ENCODE measurements at places on chromosomes 3 and 15.

DNA sequence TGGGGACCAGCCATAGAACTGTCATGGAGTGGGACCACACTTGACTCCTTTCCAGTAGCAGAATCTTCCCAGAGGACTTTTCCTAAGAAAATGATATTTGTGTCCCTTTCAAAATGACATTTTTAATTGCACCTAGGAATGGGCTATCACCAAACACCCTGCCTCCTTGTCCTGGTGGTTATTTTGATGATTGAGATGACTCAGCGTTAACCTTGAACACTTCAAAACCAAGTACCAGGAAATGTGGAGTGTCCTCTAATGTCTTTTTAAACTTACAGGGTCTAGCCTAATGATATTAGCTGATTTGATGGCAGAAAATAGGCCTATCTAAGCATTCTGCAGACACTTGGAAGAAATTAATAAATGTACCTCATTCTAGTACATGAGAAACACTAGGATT, 90.7 kb downstream of the HHLA2 start:
- DNase-seq, result no peak

DNA sequence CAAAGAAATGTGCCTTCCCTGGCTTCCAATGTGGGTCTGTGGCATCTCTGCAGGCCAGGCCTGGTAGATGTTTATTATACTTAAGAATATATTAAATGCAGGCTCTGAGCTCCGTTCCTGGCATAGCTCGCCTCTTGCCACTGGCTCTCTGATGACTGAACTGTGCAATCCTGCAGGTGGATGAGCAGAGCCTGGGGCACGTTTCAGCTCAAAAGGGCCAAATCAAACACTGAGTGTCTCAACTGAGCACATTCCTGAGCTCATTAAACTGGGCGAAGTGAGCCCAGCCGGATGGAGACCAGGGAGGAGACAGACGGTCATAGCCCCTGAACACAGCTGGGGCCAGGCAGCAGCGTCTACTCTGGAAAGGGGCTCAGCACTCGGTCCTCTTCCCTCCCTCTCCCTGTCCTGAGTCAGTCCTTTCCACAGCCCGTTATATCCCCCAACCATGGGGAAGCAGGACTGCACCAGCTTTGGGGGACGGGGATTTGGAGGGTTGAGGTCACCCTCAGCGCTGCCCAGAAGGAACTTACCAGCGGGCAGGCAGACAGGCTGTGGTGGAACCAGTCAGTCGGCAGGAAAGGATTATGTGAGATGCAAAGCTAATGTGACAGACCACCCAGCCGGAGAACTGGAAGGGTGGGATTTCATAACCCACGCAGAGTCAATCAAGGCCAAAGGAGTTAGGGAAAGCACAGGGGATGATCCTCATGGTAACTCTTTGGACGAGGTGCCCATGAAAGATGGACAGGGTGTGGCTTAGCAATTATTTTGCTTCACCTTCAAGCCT, 77.4 kb upstream of the ANKRD34C start:
- DNase-seq, result no peak

DNA sequence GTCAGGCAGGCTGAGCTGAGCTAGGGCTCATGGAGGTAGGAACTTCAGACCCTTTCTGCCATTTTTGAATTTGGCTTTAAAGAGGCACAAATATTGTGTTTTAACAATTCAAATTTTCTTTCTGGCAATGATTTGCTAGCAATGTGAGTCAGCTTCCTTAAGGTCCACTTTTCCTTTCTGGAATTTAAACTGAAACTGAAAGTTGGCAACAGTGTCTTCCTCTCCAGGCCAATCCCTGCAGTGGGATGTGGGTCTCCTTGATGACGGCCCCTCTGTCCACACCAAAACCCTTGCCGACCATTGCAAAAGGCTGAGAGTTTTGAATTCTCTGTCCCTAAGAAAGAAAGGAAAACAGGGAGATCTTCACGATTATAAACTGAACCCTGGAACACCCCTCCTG, 27.1 kb downstream of the RPSA start:
- no peak for DNase-seq

DNA sequence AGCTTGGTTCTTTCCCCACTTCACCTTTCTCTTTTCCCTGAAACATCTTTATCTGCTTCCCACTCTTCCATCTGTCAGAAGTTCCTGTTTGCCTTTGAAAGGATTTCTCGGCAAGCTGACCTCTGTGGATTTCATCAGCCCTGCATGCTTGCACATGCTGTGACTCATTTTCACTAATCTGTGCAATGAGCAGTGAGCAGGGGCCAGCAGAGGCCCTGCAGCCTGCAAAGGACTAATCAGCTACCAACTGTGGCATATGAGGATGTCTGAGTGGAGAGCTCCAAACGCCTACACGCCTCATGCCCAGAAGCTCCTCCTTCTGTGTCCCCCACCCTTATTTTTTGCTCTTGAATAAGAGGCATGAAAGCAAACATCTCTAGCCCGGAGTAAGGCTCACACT, 333.0 kb upstream of the SEMA6D start:
- peak; percentile 30 for DNase-seq

GRCh38 chr3:54235998-54236397, 113.6 kb downstream of the CACNA2D3 start:
- DNase-seq, result no peak

DNA sequence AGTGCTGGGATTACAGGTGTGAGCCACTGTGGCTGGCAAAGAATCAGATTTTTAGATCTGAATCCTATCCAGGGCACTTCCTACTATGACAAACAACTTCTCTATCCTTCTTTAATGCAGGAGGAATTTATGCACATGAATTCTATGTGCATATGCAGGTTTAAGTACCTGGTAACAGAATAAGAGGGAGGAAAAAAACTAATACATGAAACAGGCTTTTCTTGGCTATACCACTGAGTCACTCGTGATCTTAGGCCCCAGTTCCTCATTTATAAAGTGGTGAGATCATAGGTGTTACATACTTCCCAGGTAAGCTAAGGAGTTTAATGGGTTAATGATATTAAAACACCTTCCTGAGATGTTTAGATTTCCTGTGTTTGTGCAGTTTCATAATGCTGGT, 108.2 kb downstream of the TP63 start:
- no peak for DNase-seq

DNA sequence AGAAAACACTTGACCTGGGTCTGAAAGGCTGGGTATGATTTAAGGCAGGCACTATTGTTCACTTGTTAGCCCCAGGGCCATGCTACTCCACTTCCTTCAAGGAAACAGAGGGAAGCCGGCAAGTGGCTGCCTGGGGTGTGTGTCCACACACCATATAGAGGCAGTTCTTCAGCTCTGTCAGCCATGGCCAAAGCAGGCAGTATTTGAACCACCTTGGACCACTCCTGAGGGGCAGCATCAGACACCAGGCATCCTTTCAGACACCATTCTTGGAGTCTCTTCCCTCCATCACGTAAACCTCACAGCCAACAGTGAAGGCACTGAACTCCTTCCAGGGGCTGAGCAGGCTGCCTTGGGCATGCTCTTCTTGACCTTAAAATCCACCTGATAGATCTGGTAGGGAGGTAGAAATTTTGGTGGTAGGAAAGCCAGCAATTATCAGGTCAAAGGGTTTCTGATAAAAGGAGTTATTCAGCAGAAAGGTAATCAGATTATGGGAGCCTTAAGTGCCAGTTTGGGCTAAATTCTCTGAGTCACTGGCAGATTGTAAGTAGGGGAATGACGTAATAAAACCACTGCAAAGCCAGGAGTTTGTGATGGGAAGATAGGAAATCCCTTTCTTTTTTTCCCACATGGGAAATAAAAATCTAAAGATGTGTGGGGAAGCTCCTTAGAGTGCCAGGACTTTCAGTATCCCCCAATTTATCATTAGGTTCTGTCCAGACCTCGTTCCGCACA, 20.2 kb downstream of the TGFBR2 start:
- no peak for DNase-seq

DNA sequence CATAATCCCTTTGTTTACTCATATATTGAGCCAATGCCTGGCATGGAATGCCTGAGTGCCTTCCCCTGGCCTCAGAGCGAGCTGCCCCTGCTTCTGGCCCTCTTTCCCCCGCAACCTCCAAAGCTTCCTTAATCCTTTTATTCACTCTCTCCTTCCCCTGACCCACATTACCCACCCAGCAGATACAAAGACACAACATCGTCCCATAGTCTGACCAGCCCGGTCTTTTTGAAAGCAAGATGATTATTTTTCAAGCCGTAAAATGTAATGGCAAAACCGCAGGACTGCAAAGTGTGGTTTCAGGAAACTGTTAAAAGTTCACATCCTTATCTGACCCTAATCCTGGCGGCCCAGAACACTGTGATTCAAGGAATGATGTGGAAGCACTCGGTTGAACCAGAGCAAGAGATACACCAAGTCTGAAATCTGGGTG, 78.4 kb upstream of the LRTM1 start:
- no peak for DNase-seq

DNA sequence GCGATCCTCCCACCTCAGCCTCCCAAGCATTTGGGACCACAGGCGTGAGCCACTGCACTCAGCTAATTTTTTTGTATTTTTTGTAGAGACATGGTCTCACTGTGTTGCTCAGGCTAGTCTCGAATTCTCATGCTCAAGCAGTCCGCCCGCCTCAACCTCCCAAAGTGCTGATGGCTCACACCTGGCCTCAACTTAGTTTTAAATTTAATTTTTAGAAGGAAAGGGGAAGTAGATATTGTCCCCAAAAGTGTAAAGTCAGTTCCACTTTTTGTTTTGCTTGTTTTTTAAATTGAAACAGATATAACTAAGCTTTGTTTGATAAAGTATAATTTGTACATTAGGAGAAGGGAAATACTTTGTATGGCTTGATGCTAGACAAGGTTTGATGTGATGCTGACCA, 31.3 kb upstream of the NFKBIZ start:
- no peak for DNase-seq

DNA sequence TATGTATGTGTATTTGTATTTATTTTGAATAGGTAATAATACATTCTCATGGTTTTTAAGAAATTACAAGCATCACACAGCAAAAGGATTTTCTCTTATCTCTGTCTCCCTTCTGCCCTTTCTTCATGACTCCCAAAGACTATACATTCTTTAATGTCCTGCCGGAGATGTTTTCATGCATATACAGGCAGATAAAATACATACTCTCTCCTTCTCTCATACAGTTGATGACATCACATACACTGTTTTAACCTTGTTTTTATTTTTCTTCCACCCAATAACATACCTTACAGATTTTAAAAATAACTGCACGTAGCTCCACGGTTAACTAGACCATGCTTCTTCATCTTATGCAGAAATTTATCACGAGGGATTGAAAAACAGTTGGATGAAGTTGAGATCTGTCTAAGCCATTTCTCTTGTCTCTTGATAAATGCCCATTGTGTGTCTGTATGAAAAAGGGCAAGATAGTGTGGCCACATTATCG, 249.8 kb downstream of the EDEM1 start:
- DNase-seq, result no peak

DNA sequence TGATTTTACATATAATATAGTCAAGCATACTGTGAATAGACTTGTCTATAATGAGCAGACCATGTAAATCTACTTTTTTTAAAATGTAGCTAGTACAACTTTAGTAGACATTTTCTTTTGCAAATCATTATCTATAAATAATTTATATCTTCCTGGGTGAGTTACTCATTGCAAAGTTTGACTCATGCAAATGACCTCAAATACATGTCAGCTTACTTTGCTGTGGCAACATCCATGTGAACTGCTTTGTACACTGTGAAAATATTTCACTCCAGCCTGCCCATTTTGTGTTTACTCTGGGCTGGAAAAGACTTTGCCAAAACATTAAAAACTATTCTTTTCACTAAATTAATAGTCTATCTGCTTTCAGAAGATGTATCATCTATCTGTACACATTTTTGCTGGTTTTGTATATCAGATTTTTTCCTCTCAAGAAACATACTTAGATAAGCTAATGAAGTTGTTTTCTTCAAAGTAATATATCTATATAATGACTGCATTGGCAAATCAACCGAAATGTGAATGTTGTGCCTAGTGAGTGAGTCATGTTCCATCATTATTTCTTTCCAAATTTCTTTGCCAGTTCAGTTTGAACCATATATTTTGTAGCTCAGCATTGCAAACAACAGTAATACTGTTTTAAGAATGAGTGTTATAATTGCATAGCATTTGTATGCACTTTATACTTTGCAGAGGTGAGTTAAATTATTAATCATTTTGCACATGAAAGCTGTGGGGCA, 26.5 kb downstream of the IGSF10 start:
- DNase-seq, result no peak

DNA sequence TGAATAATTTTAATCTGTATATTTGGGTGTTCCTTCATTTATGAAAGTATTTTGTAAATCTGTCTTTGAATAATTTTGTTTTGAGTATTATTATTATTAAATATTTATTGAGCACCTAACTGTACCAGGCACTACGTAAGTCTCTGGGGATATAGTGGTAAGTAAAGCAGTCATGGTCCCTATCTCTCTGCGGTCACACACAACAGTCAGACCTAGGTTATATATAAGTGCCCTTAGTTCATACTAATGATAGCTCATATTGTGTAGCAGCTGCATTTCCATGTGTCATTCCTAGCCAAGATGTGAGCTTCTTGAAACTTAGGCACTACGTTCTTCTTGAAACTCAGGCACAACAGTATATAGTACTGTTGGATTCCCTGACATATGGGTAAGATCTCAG, 12.4 kb downstream of the NKTR start:
- DNase-seq, result no peak

DNA sequence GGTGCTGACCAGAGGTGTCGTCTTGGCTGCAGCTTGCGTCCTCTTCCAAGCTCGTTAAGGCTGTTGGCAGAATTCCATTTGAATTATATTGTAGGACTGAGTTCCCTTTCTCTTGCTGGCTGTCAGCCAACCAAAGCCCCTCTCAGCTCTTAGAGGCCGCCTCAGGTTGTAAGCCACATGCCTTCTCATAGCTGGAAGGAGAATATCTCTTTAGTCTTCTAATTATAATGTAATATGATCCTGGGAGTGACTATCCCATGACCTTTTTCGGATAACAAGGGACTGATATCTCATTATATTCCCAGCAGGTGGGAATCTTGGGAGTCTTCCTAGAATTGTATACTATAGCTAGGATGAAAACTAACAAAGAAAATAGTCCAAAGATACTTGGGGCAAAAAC, 4.8 kb downstream of the SCG5 start:
- DNase-seq, result no peak

- no peak for DNase-seq
Observed at GRCh38 chr15:84598250-84598649, 2.6 kb upstream of the ZSCAN2 start.
